ENCODE measurements at places on chromosomes 16 and 17.

- no peak for DNase-seq
These were observed 17.5 kb upstream of the MLKL start for GRCh38 chr16:74718140-74718539.

GRCh38 chr16:1542533-1542932, 9.1 kb downstream of the TMEM204 start:
- no peak for DNase-seq

DNA sequence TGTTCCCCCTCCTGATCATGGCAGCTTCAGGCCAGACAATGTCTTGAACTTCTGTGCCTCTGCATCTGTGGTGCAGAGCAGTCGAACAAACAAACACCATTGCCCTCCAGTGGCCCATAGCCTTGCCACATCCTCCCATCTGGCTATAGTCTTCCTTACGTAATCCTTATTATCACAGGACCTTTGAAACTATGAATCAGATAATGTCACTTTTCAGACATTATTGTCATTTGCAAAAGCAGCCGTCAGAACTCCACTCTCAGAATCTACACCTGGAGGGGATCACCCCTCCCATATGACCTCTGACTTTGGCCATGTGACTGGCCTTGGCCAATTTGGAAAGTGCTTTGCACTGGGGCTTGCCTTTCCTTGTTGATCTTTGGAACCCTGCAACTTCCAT, 387.3 kb downstream of the MAF start:
- no peak for DNase-seq

DNA sequence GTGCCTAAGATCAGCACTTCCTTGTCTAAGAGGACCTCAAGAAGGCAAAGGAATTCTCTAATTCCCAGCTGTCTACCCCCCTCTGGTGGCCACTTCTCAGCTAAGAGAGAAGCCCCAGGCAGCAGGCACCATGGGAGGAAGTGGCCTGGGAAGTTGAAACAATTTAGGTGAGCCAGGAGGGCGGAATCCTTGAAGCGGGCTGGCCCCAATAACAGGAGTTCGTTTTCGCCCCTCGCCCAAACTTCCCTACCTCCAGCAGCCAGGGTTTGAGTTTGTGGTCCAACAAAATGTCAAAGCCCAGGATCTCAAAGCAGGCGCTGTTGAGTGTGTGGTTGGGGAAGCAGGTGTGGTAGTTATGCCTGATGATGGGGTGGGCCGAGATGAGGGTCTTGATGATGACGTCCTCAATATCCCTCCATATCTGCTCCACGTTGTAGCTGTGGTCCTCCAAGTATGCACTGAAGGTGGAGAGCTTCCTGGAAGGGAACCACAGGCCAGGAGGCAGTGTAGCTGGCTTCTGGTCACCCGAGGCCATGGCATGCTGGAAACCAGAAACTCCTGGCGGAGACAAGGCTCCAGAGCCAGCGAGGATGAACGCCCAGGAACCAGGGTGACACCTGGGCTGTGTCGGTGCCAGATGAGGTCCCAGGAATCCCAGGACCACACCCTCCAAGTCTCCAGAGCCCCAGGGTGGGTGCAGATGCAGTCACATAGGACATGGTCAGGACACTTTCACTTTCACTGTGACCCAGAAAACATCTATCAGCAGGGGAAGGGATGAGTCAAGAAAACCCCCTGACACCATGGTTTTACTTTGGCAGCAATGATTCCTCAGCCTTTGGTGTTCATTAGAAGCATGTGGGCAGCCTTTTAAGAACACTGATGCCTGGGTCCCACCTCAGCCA, 25.6 kb downstream of the TTLL6 start:
- DNase-seq, result peak; percentile 76

DNA sequence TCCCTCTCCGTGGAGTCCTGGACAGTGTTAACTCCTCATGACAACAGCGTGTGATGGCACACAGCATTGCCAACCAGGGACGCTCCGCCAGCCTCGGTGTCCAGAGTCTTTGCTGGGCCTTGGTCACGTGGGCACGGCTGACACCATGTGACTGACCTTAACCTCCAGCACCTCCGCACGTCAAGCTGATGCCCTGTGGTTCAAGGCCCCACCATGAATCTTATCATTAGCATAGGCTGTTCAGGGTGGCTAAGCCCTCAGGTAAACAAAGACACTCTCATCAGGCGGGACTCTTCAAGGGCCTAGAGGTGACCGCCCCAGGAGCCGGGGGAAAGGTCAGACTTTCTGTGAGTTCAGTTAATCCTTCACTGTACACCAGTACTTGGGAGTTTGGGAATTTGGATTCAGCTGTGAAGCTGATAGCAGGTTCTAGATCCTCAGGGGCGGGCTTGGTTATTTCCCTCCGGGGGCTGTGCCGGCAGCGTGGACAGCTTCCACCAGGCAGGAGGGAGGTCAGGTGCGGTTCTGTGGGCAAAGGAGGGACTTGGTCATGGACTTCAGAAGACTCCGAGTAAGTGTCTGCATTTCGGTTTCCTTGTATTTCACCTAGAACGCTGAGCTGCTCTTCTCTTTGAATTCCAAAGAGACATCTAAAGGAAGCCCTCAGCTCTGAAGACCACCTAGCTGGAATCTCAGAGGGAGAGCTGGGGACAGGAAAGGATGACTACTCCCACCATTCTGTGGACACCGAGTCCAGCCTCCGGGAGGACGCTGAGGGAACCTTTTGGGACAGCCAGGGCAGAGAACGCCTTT, 195.5 kb upstream of the CIBAR2 start:
- no peak for DNase-seq

GRCh38 chr16:26595199-26595598, 471.5 kb upstream of the C16orf82 start:
- DNase-seq, result no peak

GRCh38 chr17:32654324-32654723, 167.5 kb downstream of the CDK5R1 start:
- no peak for DNase-seq

DNA sequence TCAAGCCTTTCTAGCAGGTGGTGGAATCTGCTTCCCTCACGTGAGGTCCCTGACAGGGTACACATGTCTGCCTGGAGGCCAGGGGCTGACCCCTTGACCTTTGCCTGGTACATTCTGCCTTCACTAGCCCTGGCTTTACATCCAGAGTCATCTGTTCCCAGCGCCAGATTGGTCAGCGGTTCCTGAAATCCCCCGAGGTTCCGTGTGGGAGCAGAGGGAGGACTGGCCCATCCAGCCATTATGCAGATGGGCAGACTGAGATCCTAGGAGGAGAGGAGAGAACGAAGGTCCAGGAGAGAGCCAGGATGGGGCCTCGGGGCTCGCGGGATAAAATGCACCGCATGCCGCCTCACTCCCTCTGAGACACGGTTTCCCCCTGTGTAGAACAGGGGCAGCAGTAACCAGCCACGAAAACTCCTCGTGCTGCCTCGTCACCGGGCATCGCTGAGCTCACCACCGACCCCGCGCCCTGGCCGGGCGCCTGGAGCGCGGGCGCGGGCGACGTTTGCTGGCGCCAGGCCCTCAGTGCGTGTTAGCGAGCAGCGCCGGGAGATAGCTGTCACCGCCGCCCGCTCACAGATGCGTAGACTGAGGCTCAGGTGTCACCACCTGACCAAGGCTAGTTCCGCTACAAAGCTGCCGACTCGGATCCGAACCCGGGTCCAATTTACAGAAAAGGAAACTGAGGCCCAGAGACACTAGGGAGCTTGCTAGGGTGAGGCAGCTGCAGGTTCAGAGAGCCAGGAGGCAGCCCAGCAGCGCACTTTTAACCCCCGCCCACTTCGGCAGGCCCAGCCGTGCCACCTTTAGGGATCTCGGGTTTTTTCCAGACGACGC, 811 bp upstream of the MAP2K3 start:
- DNase-seq, result peak; percentile 56

- DNase-seq, result no peak
These were observed 71.7 kb downstream of the DYNLRB2 start for GRCh38 chr16:80612461-80613017.

DNA sequence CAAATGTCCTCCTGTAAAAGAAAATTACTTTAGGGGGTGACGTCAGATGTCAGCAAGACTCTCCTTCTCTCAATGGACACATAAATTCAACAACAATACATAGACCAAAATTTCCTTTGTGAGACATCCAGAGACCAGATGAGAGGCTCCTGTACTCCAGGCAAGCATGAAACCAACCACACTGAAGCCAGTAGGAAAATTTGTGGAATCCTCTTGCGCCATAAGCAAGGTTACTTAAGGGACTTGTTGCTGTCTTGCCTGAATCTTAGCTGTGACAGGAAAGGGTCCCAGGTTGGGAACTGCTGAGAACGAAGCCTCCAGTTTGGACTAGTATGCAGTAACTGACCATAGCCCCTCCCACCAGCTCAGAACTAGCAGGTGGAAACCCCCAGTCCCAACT, 56.0 kb downstream of the CEP112 start:
- no peak for DNase-seq

DNA sequence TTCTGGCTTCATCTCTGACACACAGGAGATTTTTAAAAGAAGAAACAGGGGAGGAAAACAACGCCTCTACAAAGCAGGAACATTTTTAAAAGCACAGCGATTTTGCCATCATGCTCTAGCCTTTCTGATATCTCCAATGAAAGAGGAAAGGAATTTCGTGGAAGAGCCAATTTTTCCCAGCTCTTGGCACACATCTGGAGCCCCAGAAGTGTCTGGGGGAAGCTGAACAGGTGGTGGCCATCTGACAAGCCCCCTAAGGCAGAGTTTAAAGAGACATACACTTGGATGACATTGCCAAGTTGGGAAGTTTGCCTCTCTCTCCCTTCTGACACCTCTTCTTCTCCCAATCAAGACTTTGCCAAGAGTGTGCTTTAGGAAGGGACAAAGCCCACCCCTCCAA, 82.1 kb downstream of the CCT6B start:
- DNase-seq, result no peak

DNA sequence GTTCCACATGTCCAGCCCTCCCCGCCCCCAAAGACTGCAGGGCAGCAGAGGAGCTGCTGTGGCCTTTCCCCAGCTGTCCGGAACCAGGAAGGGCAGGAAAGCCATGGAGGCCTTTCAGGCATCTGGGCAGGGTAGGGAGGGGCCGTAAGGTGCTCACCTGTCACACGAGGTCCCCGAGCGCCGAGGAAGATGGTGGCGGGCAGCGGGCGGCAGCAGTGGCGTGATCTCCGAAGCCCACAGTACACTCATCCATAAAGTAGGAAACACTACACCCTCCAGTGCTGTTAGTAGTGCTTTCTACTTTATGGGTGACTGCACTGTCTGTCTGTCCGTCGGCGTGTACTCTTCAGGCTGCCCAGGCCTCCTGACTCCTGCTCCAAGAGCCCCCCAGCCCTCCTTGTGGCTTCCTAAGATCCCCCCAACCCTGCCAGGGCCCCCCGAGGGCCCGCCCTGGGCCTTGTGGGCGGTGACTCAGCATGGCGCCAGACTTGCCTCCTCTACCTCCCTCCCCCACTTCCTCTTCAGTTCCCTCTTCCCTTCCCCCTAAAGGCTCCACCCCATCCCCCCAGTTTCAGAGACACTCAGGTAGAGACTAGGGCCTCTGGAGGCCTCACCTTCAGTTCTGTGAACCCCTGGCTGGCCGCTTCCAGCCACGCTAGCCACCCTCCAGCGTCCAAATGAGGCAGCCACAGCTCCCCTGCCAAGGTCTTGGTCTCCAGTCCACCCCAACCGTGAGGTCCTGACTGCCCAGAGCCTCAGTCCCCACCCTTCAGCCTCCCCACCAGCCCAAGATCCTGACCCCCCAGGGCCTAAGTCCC, 2.6 kb upstream of the TSPOAP1 start:
- DNase-seq, result peak; percentile 79

GRCh38 chr17:36907407-36907806, 29.9 kb upstream of the LHX1 start:
- DNase-seq, result no peak

DNA sequence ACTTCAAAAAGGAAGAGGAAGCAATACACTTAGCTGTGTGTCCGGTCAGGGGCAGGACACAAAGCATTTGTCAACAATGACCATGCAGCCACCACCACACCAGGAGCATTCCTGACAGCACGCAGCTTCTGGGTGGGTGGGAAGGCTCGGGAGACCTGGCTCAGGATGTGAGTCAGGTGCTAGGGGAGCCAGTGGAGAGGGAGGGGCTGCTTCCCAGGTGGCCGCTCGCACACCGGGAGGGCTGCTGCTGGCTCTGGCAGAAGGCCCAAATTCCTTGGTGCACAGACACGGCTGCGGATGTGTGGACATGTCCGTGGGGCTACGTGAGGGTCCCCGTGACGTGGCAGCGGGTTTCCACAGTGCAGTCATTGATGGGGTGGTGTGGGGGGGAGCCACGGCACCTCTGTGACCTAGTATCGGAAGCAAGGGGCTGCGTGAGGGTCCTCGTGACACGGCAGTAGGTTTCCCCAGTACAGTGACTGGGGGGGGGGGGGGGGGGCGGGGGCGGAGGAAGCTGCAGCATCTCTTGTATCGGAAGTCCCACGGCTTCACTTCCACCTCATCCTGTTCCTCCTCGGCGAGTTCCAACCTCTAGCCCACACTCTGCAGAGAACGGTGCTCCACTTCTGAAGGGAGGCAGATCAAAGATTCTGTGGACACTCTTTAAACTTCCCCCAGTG, 112.8 kb downstream of the ZNF778 start:
- DNase-seq, result peak; percentile 47

- peak; percentile 56 for DNase-seq
These were observed 820 bp downstream of the TLCD1 start for GRCh38 chr17:28725166-28725659.

All from fibroblast of skin of right biceps (primary cell).